ENCODE measurements at places on chromosomes 3 and 15. TPM values are rescaled to one million over a fixed set of nuclear protein-coding genes. Genes with fewer than 3 reads are reported as not detected.

DNA sequence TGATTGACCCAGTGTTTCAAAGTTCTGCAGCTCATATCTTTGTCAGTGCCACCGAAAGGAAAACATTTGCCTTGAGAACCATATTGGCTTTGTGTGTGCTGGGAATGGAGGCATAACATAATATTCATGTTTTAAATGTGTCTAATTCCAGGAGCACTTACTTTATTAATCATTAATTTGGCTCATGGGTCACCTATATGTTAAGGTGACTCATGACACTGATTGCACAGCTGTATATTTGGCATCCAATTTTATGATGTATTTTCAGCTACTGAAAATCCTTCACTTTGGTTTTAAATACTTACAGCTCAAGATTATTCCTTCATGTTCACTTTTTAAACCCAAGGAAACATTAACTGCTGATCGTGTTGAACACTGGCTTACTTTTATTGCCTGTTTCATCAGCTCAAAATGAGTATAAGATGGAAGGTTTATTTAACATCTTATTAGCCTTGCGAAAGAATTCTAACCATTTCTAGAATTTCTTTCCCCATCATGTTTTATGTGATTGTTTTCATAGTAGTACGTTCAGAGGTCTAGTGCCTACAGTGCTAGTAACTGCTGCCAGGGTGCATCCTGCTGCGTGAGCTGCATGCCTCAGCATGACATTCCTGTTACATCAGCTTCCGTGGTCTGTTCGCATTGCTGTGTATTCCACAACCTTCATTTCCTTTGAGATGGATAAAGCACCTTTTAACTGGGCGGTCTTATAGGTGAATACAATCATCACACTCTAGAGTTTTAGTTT, 63.7 kb downstream of the LRCH3 start:
- DNase-seq: peak; percentile 85

The CFAP20DC gene
- total RNA-seq: 2.6 TPM

The CAPN3 gene
- total RNA-seq: 1.6 TPM

GRCh38 chr15:67194171-67195114, 60.0 kb downstream of the AAGAB start:
- no peak for DNase-seq

- DNase-seq: no peak
These were observed 271.4 kb downstream of the CLSTN2 start for GRCh38 chr3:140206196-140207040.

GRCh38 chr15:93482731-93483130, 393.7 kb upstream of the RGMA start:
- no peak for DNase-seq

The MORC1 gene
- total RNA-seq: not detected

GRCh38 chr3:147940405-147941193, 531.4 kb downstream of the ZIC1 start:
- no peak for DNase-seq

- DNase-seq: no peak
These were observed 116.6 kb downstream of the SLCO3A1 start for GRCh38 chr15:91970142-91970541.

The CLSTN2 gene
- not detected for total RNA-seq

- no peak for DNase-seq
These were observed 250.8 kb upstream of the TGFBR2 start for GRCh38 chr3:30355622-30356021.

- no peak for DNase-seq
These were observed 134.6 kb downstream of the ATP8B4 start for GRCh38 chr15:49984436-49984835.

The GPR62 gene
- total RNA-seq: not detected

GRCh38 chr3:171286580-171287249, 173.5 kb downstream of the TNIK start:
- DNase-seq: no peak

DNA sequence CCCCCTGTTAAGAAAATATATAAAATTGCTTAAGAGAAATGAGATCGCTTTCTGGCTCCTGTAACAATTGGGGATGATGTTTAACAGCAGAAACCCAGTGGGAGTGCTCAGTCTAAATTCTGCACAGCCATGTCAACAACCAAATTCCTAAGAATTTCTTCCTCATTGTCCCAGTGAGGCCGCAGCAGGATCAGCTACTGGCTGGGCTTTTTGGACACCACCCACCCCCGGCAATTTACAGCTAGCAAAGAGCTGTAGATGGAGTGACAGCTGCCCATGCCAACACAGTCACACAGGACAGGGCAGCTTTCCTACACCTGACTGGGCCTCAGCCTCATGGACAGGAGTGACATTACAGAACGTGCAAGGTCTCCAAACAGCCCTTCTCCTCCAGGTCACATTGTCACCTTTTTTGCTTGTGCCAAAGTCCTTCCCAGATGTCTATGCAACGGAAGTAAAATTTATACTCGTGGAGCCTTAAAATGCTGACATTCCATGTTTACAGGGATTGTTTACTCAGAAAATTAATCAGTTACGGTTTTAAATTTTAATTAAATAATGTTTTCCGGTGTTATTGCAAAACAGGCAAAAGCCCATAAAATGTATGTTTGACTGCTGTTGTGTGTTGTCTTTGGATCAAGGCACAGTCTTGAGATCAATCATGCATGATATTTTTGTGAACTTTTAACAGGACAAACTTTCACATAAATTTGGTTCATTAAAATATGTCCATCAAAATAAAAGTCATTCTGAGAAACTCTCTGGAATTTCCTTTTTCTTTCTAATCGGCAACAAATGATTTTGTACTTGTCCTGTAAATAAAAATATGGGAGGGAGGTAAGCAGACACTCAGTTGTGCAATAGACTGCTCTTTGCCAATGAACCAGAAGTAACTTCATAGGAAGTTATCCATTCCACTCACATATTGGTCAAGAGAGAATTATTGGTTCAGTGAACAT, 943.2 kb downstream of the MCTP2 start:
- DNase-seq: no peak

The LMAN1L gene
- total RNA-seq: not detected

- no peak for DNase-seq
These were observed 21.9 kb upstream of the TIMP4 start for GRCh38 chr3:12180631-12181030.

The MESP1 gene
- 3.1 TPM for total RNA-seq

DNA sequence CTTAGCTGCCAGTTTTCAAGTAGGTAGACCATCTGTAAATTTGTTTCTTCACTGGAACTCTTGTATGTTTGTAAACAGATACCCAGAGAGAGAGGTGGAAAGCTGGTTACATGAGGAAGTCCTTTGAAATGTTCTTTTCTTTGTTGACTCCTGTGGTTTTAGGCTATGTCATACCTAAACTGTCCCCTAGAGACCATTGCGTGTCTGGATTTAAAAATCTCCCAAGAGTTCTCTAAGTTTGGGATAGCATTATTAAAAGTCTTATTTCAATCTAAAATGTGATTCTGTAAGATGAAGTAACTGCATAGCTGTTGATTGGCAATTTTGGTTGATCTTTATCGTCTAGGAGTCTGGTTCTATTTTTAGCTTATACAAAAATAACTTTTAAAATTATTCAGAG, 127.2 kb downstream of the GHSR start:
- DNase-seq: no peak

DNA sequence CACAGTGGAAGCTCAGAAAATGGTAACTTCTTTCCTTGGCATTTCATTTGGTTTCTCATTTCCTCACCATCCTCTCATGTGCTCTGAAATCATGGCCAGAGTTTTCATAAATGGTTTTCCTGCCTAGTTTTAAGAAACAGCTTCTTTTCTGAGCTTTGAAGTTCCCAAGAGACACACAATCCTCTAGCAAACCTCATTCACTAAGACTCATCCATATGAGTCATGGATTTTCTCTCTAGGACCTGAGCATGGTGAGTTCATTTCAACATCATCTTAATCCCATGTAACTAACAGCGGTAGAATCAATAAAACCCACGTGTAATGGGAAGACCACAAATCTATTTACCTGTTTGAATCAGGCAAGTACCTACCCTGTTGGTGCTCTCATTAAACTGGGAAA, 274.5 kb upstream of the LRTM1 start:
- DNase-seq: no peak
